ENCODE measurements at places on chromosomes 5 and 9.

DNA sequence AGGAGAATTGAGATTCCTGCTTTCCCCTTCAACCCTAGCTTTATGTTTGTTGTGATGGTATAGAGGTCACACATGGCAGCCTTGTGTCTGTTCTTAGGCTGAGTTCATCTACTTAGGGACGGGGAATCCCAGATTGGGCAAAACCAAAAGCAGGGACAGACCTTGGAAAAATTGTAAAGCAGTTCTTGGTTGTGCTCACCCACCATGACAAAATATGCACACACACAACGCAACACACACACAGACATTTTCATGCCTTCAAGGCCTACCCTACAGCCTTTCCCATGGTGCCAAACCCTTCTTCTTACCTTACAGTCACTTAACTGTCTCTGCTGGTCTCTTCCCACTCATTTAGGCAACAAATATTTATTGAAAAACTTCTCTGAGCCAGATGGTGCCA, 14.8 kb downstream of the PCDHGC5 start:
- no peak for DNase-seq

DNA sequence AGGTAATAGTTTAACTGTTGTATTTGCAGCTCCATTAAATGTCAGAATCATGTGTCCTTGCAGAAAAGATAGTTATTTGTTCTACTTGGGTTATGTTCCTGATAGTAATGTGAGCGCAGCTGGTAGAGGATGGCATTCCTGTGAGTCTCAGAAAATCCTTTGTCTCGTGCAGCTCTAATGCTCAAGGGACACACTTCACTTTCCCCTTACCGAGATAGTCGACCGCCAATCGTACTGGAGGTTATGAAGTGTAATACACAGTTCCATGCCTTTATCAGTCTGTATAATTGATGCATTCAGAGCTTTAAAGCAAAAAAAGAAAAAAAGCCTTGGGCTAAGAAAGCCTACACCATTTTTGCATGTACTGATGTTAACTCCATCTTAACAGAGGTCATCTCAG, 60.2 kb upstream of the SRP19 start:
- DNase-seq: no peak

- DNase-seq: no peak
Measured at GRCh38 chr9:110033869-110034268, 174.1 kb downstream of the C9orf152 start.

DNA sequence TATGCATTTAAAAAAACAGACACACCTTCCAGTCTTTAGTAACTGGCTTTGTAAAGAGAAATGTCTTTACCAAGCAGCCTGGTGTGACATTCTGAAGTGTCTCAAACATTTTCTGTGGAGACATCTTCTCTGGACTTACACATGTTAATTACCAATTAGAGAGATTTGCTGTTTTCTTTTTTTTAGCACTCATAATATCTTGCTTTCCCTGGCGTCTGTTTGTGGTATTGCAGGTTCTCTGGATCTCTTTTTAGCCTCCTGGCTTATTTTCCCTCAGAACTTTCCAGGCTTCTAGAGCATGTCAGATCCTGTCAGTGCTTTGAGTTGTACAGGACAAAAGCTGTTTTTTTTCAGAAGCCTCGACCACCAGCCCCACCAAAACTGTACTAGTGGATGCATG, 92.5 kb downstream of the MSX2 start:
- DNase-seq: no peak

- DNase-seq: no peak
Measured at GRCh38 chr5:180054226-180054625, 17.3 kb downstream of the RNF130 start.

DNA sequence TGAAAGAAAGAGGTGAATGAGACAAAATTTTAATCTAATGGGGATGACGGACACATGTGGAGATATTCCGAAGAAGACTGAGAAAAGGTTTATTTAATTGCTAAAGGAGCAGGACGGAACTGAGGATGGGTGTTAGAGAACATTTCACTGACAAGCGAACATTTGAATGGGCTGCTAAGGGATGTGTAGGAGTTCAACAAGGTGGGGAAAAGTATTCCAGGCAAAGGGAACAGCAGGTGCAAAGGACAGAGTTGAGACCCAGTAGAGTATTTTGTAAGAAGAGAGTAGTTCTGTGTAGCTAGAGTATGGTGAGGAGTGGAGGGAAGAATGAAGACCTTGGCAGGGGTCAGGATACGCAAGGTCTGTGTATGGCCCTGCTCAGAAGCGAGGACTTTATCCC, 47.4 kb upstream of the FRRS1L start:
- no peak for DNase-seq

- no peak for DNase-seq
Measured at GRCh38 chr5:60230456-60230855, 336.9 kb upstream of the PDE4D start.

DNA sequence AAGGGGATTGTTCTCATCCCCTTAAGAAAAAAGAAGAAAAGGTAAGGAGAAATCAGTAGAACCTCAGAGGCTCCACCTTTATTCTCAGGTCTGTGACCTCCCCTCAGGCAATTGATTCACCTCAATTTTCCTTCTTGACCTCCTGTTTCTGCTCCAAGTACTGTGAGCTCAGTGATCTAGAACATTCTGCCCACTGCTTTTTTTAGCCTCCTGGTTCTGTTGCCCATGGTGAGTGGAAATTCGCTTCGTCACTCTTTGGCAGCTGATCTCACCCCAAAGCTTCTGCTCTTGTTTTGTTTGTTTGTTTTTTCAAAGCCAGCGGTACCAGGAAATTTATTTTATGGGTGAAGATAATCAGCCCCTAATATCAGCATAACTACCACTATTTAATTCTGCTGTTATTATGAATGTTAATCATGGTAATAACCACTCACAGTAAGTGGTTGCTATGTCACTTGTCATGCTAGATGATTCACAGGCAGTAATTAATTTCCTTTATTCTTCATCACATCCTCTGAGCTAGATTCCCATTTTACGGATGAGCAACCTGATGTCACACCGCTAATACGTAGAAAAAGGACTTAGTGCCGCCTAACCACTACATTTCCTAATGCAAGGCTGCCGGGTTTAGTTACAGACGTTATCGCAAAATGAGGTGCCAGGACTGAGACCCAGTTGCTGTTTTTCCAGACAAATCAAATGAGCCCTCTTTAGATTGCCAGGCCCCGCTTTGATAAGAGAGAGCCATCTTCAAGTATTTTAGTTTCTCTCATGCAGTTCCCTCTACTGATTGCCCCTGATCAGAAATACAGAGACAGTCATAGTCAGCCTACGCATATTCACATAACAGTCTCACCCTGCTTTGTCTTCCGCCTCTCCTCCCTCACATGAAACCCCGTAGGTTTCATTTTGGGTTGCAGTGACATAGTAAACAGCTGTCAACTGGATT, 78.2 kb downstream of the CYFIP2 start:
- peak; percentile 36 for DNase-seq

DNA sequence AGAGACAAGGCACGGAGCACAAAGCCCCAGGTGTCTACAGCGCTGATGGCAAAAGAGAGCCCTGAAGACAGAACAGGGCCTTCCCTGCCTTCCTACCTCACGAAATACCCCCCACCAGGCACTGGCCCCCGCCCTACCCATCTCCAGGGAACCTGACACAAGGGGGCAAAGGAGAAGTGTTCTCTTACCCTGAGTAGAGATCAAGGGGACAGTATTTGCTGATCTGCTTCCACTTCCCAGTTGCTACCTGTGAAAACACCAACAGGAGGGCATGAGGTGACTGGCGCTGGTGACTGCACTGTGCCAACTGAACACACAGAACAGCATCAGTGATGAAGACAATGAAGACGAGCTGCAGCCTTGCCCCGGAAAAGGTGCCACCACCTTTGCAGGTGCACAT, 27.4 kb downstream of the IPPK start:
- peak; percentile 10 for DNase-seq

DNA sequence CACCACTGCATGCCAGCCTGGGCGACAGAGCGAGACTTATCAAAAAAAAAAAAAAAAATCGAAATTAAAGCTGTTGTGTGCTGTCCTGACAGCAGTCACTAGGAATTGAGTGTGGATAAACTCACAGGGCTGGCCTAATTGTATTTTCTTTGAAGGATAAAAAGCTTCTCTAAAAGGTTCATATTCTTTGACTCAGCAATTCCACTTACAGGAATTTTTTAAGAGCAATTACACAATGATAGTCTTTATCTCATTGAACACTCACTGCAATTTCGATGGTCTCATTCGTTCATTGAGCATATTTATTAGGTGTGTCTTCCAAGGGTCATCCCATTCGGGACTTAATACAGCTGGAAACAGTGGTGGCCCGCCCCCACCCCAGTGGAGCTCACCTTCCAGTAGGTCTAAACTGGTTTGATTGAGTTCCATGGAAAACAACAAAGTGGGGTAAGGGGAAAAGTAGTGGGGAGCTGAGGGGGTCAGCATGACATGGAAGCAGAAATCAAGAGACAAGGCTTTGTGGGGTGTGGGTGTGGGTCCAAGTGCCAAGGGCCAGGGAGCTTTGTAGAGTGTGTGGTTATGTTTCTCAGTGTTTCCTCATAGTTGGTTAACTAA, 6.7 kb downstream of the CDK9 start:
- DNase-seq: no peak

DNA sequence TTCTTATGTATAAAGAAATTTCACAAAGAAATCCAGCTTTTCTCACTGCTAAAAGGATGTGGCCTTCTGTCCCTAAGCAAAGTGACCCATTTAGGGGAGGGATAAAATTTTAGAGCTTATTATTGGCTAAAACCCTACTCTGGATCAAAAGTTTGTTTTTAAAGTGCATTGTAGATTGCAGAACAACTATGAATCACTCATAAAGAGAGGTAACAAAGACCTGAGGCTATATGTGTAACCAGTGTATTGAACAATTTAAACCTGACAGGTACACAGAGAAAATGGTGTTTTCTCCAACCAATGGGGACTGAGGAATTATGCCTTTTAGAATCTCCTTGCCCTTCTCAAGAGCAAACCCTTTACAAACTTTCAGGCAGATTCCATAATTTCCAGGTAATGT, 86.6 kb downstream of the MUSK start:
- no peak for DNase-seq

GRCh38 chr9:83266666-83267496, 203.9 kb upstream of the RASEF start:
- no peak for DNase-seq

GRCh38 chr9:130952065-130952762, 13.2 kb upstream of the FIBCD1 start:
- DNase-seq: no peak

DNA sequence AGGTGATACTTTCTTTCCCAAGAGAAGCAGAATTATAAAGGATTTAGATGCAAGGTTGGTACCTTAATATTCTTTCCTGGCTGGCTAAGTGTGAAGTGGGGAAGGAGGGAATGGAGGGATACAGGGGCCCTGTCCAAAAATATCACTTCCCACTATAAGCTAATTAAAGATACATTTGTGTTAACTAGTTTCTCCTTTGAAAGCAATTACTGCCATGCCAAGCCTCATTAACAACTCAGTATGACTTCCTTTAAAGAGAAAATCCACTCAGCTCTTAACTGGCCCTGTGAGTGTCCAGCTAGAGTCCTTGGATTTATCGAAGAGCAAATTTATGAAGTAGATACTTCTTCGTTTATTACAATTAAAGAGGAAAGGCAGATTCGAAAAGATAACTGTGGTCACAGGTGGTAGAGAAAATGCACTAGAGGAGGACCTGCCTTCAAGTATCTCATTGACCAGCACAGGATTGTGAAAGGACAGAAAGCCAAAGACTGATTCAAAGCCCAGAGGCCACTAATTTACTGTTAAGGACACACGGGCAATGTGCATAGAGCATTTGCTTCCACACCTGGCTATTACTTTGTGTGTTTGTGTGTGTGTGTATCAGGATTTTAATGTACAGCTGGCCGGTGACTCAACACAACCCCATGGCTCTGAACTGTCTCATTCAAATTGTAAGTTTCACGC, 11.2 kb upstream of the GLDC start:
- no peak for DNase-seq

DNA sequence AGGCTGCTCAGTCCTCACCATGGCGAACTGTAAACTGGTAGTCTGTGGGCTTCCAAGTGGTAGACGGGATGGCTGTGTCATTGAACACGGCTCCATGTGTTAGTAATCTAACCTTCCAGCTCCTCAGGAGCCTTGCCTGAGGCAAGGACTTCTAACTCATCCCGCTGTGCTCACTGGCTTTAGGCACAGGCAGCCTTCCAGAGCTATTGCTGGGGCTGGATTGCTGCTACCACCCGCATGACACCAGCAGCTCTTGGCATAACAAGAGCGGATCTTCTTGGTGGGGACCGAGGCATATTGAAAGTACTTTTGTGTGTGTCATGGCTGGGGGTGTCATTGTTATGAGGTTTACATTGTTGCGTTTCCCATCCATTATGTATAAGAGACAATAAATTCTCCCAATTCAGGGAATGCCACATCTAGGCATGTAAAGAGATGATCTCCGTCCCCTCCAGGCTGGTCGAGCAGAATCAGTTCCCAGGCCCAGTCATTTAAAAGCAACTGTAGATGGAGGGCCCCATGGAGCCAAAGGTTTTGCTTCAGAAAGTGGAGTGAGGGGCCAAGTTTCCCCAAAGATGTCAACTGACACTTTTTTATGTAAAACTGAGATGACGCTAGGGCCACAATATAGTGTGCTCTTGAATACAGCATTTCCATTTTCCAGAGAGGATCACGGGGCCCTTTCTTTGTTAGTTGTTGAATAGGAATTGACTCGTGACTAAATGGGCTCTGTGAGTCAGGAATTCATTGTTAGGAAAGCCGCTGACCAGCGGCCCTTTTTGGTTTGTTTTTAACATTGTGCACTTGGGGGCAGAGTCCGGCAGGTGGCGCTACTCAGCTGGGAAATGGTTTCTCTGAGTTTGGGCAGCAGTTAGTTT, 759.5 kb downstream of the TAF11L14 start:
- peak; percentile 60 for DNase-seq

DNA sequence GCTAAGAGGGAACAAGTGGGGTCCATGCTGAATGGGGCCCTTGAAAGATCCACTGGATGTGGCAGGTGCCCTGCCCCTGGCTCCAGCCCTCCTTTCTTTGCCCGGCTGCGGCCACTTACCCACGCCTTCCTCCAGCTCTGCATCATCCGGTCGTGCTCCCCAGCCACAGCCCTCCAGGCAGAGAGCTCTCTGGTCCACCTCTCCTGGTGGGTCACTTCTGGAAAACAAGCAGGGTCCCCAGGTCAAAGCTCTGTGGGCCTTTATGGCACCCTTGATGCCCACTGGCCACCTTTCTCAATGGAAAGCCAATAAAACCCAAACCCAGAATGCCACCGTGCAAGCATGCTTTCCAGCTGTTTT, 45.0 kb downstream of the SECISBP2 start:
- DNase-seq: no peak

GRCh38 chr5:172002310-172002709, 4.1 kb downstream of the FBXW11 start:
- DNase-seq: no peak

DNA sequence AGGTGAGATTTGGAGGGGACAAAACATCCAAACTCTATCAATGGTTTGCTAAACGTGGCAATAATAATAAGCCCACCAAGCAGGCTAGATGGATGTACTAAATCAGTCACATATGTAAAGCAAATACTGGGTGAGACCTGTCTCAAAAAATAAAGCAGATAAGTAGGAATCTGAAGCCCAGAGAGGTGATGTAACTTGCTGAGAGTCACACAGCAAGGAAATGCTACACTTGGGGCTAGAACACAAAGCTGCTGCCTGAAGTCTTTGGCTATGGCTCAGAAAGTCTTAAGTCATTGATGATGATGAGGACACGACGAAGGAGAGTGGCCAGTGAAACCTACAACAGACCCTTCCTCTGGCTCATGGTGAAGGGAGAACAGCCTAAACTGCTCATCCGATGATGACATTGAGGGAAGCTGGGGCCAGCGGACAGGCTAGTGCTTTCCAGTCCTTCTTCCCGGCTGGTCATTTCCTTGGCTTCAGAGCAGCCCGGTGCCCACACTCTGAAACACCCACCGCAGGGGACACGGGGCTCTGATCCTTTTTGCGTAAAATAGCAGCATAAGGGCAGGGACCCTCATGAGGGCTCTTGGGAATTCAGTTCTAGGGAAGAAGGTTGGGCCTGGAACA, 14.1 kb downstream of the DUSP1 start:
- DNase-seq: no peak
